ENCODE measurements at places on chromosomes 11 and 22.

DNA sequence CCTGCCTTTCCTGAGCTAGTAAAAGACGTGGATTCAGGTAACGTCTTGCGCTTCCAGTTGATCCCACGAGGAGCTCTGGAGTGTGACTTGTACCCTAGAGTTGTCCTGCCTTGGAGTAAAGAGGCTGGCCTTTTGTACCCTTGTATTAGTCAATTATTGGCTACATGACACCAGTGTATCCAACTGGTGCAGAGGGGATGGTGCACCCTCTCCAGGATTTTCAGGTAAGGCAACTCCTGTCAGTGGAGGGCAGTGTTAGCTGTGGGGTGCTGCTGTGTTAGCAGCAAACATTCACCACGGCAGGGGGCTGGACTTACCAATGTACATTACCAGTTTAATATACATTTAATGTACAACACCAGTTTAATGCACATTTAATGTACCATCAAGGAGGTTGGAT lies 233.5 kb downstream of the MIAT start:
- DNase-seq, result no peak

- no peak for DNase-seq
Observed at GRCh38 chr11:66238786-66239413, 29.5 kb upstream of the RAB1B start.

- DNase-seq, result no peak
Observed at GRCh38 chr11:8232414-8232813, 31.3 kb downstream of the LMO1 start.

DNA sequence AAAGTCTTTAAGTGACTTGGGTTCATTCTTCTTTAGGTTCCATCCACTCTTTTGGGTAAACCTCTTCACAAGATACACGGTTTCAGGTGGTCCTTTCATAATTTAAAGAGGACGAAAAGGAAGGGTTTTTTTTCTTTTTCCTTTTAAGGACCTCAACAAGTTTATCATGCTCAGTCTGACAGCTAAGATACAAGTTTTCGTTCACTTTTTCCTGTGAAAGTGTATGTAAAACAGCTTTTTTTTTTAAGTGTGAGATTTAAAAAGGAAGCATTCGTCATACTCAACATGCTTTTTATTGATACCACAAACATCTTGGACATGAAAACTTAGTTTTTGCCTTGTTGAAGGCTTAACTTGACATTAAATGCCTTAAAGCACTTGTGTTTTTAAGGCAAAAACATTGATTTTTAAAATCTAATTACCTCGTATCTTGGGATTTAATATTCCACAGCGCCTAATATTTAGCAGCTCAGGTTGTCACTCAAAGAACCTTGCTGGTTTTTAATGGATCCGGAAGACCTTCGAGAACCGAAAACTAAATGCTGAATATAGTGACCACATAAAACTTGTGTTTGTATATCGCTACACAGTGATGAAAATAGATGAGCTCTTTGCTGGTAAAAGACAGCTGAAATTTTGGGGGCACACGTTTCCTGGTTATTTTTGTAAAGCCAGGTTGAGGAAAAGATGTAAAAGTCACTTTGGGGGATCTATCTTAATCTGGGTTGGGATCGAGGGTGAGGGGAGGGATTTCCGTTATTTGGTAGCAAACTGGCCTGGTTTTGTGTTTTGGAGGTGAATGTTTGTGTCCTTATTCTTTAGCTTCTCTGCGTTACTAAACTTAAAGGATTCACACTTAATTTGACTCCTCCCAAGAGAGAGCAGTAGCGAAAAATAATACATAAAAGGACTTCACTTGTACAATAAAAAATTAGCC lies 2.3 kb downstream of the PCF11 start:
- no peak for DNase-seq

DNA sequence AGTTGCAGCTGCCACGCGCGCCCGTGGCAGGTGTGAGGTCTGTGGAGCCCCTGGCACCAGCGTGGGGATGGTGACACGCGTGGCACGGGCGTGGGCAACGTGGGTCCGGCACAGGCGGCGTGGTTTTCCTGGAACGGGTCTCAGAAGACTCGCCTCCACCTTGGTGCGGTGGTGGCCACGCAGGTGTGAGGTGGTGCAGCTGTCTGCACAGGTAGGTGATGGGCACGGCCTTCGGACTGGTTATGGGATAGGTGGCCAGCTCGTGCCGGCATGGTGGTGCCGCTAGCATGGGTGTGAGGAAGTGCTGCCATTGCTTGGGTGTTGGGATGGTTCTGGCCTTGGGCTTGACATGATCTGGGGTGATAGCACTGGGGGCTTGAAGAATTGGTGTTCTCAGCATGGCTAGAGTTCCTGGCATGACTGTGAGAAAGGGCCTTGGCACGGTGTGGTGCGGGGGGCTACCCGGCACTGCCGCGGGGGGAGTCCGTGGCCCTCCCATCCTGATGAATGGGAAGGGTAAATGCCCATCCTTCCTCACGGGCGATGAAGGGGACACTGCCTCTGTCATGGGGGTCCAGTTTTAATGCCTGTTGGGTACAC lies 531 bp downstream of the DAGLA start:
- DNase-seq, result no peak

GRCh38 chr11:90738799-90739198 lies 516.0 kb upstream of the CHORDC1 start:
- no peak for DNase-seq

DNA sequence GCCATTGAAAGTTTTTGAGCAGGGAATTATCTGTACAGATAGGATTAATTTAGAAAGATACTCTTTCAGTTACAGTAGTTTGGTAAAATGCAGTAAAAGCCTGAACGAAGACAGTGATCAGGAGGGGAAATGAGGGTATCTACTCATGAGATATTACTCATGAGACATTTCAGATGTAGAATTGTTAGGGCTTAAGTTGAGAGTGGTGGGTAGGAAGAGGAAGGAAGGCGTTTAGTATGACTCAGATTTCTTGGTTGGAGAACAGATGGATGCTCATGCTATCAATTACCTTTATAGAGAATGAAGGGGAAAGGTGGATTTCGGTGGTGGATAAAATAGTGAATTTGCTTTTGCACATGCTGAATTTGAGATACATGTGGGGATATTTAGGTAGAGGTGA lies 15.8 kb downstream of the CCDC81 start:
- no peak for DNase-seq

DNA sequence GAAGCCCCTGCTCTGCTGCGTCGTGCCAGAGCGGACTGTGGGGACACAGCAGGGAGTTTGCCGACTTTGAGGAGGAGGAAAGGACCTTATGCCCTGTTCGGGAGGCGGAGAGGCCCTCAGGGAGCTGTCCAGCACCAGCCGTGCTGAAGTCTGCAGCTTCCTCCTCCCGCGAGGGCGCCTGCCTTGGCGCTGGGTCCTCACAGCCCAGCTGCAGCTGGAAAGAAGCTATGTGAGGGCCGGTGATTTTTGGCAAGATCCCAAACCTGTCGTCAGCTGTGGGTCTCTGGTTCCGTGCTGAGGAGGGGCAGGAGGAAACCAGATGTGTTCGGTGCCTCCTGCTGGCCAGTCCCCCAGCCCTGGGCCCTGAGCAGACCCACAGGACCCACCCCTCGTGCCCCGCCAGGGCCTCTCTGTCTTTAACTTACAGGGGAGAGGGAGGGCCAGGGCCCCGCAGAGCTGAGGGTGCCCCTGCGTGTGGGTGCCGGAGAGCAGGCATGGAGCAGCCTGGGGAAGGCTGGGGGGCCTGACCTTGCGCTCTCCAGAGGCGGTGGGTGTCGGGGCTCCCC lies 12.0 kb downstream of the BRSK2 start:
- DNase-seq, result no peak

- DNase-seq, result no peak
Observed at GRCh38 chr11:130151196-130151595, 8.4 kb upstream of the ST14 start.

- DNase-seq, result no peak
Observed at GRCh38 chr11:17397311-17398002, 9.0 kb upstream of the KCNJ11 start.

DNA sequence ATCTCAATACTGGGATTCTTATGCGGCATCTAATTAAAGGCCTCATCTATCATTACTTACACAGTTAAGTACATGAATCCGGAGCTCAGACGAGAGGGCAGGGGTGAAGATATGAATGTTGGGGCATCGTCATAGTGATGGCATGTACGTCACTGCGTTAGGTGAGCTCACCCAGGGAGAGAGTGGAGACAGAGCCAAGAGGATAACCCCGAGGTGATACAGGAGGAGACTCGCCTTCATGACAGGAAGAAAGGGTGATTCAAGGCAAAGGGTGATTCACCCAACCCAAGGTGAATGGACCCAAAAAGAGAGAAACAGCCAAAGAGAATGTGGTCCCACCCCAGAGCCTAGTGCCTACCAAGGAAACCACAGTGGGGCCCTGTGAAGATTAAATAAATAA lies 132.9 kb upstream of the BLID start:
- no peak for DNase-seq

DNA sequence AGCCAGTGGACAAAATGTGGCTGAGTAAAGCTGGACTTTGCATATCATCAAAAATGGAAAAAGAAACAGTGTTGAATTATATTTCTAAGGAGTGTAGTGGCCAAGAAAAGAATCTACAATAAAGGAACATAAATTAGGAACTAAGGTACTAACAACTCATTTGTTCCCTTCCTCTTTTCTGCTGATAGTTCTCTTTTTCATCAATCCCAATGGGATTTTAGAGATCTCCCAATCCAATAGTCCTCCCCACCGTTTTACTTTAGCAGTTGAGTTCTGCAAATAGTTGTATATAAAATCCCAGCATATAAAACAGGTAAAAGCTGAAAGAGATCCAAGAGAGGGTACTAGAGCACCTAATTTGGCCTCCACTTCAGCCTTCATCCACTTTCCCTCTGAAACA lies 2.0 kb downstream of the PRCP start:
- DNase-seq, result no peak

DNA sequence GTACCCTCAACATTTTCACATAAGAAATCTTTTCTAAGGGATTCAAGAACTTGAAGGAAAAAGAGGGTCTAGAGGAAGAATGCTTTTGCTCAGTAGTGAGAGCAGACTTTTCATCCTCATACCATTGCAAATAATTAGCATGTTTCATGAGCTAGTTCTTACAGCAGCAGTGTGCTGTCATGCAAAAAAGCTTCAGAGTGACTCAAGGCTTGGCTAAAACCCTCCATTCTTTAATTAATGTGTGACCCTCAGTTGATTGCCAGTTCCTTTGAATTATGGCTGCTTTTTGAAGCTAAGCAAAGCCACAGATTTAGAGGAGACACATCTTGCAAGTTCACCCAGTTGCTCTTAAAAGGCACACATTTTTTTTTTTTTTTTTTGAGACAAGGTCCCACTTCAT lies 36.6 kb upstream of the PCF11 start:
- DNase-seq, result no peak

GRCh38 chr11:126403658-126404057 lies 48.2 kb downstream of the ST3GAL4 start:
- DNase-seq, result no peak

DNA sequence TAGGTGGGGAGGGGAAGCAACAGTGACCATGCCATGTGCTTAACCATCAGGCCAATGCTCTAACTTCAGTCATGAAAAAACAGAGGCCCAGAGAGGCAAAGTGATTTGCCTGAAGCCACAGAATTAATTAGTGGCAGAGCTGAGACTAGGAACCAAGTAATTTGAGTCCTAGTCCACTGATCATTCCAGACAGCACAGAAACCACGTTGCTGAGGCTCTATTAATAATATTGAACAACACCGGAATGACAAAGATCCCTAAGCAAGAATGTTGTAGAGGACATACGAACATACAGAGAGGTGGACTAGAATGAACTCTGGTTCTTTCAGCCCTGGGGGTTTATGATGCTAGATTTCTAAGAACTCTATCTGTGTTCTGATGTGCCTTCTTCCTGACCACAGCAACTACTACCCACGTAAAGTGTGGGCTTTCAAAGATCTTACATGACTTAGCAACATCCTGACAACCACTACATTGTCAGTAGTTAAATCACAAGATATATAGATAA lies 92.3 kb downstream of the GAB2 start:
- DNase-seq, result no peak

- DNase-seq, result no peak
Observed at GRCh38 chr11:72330131-72330727, 86.3 kb upstream of the PHOX2A start.

GRCh38 chr11:134331354-134332188 lies at the start of gene GLB1L2:
GLB1L2 (plus strand) TSS chr11:134331988; CDS start chr11:134332062, 74 bp downstream.
- DNase-seq, result peak; percentile 70

DNA sequence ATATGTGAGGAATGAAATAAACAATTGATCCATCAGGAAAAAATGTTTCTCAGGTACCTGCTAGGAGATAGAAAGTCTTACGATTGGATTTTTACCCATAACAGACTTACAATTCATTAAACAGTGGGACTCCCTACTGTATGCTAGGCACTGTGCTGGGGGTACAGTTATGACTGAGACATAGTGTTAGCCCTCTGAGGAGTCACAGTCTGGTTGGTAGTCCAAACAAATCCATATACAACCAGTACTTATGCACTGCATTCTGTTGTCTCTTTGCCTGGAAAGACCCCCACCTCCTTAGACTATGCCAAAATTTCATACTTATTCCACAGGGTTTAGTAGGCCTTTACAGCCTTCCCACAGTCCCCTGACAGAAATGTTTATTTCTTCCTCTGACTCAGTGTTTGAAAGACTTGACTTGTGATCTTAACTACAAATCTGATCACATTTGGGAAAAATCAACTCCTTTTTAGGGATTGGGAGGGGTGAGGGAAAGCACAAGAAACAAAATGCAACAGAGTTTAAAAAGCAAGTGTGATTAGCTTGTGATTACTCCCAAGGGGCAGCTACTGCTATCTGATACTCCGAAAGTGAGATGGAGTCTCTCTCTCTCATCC lies 69.4 kb upstream of the HORMAD2 start:
- no peak for DNase-seq

DNA sequence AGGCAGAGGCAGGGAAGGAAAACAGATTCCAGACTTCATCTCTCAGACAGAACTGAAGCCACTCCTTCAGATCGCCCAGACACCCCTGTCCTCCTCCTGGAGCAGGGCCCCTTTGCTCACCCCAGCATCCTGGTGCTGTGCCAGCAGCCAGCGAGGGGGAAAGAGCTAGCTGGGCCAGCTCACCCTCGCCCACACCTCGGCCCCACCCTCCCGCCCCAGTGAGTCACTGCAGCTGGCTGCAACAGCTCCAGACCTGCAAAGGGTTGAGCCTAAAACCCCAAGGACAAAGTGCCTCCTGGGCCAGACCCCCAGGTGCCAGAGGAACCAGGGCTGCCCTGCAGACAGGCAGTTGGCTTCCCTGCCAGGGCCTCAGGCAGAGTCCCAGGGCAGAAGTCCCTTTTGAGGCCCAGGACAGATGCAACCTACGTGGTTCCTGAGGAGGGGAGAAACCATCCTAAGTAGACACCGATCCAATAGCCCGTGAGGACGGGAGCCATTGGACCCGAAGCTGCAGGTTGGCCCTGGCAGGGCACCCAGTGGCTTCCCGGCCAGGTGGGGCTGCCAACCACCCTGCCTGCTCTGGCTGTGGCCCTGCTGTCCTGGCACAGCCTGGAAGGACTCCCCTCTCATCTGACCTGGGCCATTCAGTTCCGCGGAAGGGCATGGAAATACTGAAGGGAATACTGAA lies 7.2 kb downstream of the AHNAK start:
- no peak for DNase-seq

All from T-helper 17 cell (primary cell).